ENCODE measurements at places on chromosomes 7 and 10. TPM values are rescaled to one million over a fixed set of nuclear protein-coding genes. Genes with fewer than 3 reads are reported as not detected.

IL6 gene
- total RNA-seq, result not detected

ADRA2A gene
- 2.3 TPM for total RNA-seq

C7orf57 gene
- total RNA-seq, result not detected

- DNase-seq, result no peak
- peaks cover 5% of the 10 kb centered on the region for H3K4me1 ChIP-seq
- H3K36me3 ChIP-seq, result no peaks in the 10 kb centered on the region
- no peak overlapping the region for H3K27ac ChIP-seq
- no peaks in the 10 kb centered on the region for H3K27me3 ChIP-seq
Measured at GRCh38 chr10:60853107-60853506, 74.8 kb downstream of the CDK1 start.

DNA sequence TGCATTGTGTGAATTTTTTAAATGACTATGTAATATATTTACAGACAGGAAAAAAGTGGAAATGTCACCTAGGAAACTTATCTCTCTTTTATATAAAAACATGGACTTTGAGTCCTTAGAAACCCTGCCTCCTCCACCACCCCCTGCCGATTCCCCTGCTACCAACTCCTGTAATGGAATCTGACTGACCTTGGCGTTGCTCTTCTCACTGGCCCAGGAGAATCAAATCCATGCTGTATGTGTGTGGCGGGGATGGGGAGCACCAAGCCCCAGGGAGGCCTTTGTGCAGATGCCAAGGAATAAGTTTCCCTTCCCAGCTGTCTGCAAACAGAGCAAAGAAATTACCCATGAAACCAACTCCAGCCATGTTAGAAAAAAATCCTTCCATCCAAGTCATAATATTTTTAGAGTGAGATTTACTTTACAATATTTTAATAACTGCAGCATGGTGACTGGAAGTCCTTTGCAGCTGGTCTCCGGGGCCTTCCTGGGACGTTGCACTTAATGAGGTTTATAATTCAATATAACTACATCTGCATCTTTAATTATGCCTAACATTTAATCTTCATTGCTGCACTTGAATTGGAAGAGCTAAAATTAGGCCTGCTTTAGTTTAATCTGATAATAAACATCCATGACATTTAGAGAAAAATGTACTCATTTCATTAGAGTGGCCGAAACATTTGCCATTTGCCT is 111.4 kb upstream of the CACUL1 start:
- H3K4me3 ChIP-seq, result no peak overlapping the region
- DNase-seq, result no peak
- no peaks in the 10 kb centered on the region for H3K27me3 ChIP-seq
- H3K27ac ChIP-seq, result no peak overlapping the region

DNA sequence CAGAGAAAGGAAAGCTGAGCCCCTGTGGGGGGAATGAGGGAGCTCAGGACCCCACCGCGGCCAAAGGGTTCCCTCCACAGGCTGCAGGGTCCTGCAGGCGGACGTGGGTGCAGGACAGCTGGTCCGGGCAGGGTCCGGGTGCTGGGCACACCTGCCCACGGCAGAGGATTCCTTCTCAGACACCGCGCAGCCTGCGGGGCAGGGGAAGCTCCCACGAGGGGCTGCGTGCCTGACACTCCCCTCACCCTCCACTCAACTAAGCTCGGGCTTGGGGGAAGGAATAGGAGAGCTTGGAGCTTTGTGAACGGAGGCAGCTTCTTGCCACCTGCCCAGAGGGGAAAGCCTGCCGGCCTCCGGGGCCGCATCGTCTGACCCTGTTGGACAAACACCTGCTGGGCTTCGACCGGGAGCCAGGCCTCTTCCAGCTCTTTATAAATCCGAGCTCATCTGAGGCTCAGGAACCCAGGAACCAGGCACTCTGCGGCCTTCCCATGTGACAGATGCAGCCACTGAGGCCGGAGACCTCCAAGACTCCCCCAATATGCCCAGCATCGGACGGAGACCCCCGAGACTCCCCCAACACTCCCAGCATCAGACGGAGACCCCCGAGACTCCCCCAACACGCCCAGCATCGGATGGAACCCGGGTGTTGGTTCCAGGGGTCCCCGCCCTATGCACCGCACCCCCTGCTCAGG is 97.3 kb downstream of the PDGFA start:
- H3K27ac ChIP-seq, result no peak overlapping the region
- H3K4me1 ChIP-seq, result peaks cover 19% of the 10 kb centered on the region
- peaks cover 2% of the 10 kb centered on the region for H3K27me3 ChIP-seq
- no peaks in the 10 kb centered on the region for H3K36me3 ChIP-seq

DNA sequence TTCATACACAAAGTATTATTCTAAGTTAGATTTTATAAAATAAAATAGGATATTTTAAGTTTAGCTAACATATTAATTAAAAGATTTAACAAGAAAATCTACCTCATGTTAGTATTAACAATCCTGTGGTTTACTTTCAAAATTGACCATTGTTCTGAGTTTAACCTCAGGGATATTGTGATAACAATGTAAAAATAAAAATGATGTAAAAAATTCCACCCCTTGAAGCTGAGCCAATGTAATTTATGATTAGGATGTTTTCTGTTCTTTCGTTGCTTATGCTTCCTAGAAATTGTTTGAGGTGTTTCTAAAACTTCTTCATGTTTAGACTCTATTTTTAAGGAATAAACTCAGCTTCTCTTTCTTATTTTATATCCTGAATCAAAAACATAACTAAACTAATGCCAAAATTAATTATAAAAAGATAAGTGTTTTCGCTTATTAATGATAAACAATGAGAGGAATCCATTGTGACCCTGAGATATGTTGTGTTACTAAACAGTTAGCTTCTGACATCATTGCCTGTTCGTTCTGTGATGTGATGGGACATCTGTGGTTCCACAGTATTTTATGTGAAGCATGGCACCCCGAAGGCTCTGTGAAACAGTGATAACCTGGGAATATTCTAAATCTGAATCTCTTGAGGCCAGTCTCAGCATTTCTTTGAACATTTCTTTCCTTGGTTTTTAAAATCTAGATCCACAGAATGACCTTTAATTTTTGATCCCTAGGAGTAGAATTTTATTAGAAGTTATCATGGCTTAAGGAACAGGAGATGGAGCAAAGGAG is 340.8 kb downstream of the ARL4A start:
- H3K4me3 ChIP-seq, result no peak overlapping the region
- H3K4me1 ChIP-seq, result peaks cover 14% of the 10 kb centered on the region
- no peaks in the 10 kb centered on the region for H3K36me3 ChIP-seq
- no peak for DNase-seq

DNA sequence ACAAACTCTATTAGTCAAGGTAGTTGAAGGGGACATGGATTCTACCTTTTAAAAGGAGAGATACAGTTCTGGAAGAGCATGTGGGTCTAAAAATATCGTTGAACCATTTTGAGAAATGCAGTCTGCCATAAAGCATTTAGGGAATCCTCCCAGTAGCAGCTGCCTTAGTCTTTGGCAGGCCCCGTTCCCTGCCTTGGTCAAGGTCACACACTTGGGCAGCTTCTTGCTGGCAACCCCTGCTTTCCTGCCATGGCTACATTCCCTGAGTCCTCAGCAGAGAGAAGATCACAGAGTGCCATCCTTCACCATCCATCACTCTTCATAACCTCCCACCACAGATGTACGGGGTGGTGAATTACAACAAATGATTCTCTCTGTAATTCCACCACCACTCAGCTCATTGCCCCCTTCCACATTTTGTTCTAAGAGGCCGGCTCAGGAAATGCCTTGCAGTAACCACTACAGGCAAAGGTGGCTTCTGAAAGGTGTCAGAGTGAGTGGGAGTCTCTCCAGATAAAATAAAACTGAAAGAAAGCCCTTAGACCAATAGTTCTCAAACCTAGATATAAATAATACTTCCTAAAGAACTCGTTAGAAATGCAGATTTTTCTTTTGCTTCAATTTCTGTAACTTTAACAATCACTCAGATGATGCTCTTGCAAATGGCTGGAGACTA is 121.4 kb upstream of the STK17A start:
- no peaks in the 10 kb centered on the region for H3K36me3 ChIP-seq
- no peak overlapping the region for H3K27ac ChIP-seq
- no peak for DNase-seq
- no peak overlapping the region for H3K4me3 ChIP-seq
- no peaks in the 10 kb centered on the region for H3K27me3 ChIP-seq
